ENCODE measurements at places on chromosomes 16 and 17. TPM values are rescaled to one million over a fixed set of nuclear protein-coding genes. Genes with fewer than 3 reads are reported as not detected.

GRCh38 chr16:57483725-57484514 lies 2.4 kb downstream of the DOK4 start:
- no peak for DNase-seq

Gene ADAD2
- 0.59 TPM for total RNA-seq

GRCh38 chr16:64826374-64826773 lies 295.5 kb downstream of the CDH11 start:
- no peak for DNase-seq

DNA sequence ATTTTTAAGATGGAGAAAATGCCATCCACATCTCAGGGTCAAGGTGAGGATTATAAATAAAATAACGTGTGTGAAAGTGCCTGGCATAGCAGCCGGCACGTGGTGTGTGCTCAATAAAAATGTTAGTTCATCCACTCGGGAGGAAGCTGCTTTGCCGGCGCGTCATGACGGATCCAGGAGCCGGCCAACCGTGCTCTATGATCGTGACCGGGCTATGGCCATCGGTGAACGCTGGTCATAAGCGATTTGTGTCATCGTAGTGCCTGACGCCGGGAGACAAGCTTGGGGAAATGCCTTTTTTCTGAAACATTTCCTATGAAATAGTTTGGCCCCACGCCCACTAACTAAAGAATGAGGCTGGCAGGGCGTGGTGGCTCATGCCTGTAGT lies 74.0 kb downstream of the CMC2 start:
- DNase-seq = peak; percentile 83

DNA sequence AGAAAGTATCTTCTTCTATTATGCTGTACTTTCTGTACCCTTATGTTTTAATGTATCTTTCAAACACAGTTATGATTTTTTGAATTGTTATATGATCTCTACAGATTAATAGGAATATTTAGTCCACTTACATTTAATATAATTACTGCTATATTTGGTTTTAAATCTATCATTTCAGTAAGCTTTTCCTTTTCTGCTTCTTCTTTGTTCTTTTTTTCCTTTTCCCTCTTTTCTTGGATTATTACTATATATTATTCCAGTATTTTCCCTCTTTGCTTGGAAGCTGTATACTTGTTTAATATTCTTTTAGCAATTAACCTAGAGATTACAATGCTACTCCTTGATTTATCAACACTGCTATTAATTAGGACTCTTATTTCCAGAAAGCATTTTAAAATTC lies 13.5 kb downstream of the TLE7 start:
- no peak for DNase-seq

GRCh38 chr16:21265104-21265837 lies 12.8 kb downstream of the CRYM start:
- DNase-seq = peak; percentile 57

DNA sequence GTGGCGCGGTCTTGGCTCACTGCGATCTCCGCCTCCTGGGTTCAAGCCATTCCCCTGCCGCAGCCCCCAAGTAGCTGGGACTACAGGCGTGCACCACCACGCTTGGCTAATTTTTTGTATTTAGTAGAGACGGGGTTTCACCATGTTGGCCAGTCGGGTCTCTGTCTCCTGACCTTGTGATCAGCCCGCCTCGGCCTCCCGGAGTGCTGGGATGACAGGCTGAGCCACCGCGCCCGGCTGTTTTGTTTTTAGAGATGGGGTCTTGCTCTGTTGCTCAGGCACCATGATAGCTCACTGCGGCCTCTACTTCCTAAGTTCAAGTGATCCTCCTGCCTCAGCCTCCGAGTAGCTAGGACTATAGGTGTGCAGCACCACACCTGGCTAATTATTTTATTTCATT lies 27.2 kb downstream of the ZNF750 start:
- no peak for DNase-seq

GRCh38 chr16:48498769-48499631 lies 111.0 kb downstream of the N4BP1 start:
- peak; percentile 51 for DNase-seq

GRCh38 chr17:39938140-39938869 lies 10.8 kb downstream of the LRRC3C start:
- DNase-seq = no peak

DNA sequence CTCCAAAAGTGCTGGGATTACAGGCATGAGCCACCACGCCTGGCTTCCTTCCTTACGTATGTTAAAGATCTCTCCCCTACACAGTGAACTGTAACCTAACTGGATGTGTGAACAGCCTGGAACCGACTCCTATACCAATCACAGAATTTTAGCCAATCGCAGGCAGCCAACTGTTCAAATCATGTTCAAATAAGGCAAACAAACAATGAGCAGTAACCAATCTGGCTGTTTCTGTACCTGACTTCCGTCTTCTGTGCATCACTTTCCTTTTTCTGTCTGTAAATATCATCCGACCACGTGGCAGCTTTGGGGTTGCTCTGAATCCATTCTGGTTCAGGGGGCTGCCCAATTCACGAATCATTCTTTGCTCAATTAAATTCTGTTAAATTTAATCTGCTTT lies 27.5 kb downstream of the TEKT5 start:
- no peak for DNase-seq

Gene ATP2C2
- not detected for total RNA-seq

Gene KRTAP2-2
- total RNA-seq = not detected

GRCh38 chr17:55845385-55845784 lies 94.5 kb downstream of the PCTP start:
- peak; percentile 60 for DNase-seq

GRCh38 chr17:74241431-74241830 lies 28.1 kb downstream of the TTYH2 start:
- peak; percentile 48 for DNase-seq

- no peak for DNase-seq
Measured at GRCh38 chr16:1079786-1080525, 7.4 kb downstream of the SSTR5 start.

- DNase-seq = no peak
Measured at GRCh38 chr17:13557077-13557476, 44.7 kb downstream of the HS3ST3A1 start.

DNA sequence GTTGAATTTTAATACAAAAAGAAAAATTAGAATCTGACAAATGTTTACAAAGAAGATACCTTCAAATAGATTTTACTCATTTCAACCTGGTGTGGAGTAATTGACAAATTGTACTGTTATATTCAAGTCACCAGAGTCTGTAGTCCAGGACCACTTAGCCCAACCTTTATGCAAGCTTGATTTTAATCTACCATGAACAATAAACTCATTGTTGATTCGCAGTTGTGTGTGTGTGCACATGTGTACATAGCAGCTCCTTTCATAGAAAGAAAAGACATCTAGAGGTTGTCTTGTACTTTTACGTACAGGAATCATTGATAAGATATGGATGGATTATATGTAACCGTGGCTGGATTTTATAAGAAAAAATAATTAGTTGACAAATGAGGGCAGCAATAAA lies 20.7 kb upstream of the LRRC37A start:
- DNase-seq = no peak

Gene ERN1
- 11.4 TPM for total RNA-seq

GRCh38 chr17:74357466-74357809 lies 4.2 kb downstream of the BTBD17 start:
- DNase-seq = no peak

Gene SDR42E1
- total RNA-seq = 1.4 TPM

GRCh38 chr16:68306633-68307032 lies 4.1 kb downstream of the SLC7A6OS start:
- DNase-seq = no peak

DNA sequence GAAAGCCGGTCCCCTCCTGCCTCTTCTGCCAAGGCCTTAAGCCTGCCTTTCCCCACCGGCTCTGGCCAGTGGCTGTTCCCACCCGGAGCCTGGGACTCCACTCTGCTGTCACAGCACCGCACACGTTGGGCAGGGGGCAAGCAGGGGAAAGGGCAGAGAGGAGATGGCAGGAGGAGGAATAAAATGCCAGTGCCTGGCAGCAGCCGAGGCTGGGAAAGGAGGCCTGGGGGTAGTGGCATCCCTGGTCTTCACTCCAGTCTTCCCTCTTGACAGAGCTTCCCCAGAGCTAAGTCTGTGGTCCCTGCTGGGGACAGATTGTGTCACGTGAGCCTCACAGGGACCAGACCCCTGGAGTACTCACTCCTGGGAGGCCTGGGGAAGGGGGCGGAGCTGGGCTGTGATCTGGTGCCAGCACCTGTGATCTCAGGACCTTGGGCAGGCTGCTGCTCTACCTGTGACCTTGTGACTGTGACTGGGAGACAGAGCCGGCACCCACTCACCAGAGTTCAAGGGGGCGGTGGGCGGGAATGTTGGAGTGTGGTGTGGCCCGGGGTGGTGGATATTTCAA lies 97.2 kb upstream of the GSE1 start:
- DNase-seq = no peak

Gene HLF
- total RNA-seq = 36.7 TPM

GRCh38 chr17:80743181-80743771 lies 198.6 kb downstream of the RPTOR start:
- DNase-seq = no peak

DNA sequence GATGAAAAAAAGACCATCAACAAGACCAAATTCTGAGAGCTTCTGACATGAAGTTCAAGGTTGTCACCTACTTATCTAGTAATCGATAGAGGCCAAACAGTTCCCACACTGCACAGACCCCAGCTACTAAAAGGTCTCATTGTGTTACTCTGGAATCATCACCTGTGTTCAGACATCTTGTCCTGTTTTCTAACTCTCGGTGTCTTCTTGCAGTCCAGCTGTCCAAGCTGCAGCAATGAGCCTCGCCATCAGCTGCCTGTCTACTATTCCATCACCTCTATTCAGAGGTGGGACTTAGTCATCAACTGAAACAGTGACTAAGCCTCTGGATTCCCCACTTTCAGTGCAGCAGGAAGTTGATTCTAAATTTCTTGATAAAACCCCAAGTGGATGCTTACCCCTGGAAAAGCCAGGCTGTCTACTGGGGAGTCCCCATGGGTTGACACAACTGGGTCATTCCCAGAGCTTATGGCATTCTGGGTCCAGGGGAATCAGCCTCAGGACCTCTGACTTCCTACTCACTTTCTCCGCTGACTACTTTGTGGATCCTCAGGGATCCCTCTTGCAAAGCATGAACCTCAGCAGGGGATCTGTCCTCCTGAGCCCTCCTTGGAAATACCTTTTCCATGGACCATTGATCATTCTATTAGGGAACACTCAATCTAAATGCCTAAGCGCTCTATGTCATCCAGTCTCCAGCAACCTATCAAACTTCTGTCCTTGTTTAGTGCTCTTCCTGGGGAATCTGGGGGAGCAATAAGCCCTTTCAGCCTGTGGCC lies 46.5 kb downstream of the HNF1B start:
- DNase-seq = no peak

Gene TCF25
- total RNA-seq = 85.7 TPM

Gene TUBD1
- total RNA-seq = 10.5 TPM

All from left cardiac atrium (tissue), 4 donors.